KG1 (cell line): ENCODE measurements at places on chromosomes 12 and 14.

- DNase-seq: no peak
Observed at GRCh38 chr12:62006076-62006732, 254.0 kb upstream of the USP15 start.

- DNase-seq: no peak
Observed at GRCh38 chr12:3672113-3672509, 80.8 kb downstream of the CRACR2A start.

GRCh38 chr14:64233531-64234190 lies 60.5 kb downstream of the ESR2 start:
- no peak for DNase-seq

DNA sequence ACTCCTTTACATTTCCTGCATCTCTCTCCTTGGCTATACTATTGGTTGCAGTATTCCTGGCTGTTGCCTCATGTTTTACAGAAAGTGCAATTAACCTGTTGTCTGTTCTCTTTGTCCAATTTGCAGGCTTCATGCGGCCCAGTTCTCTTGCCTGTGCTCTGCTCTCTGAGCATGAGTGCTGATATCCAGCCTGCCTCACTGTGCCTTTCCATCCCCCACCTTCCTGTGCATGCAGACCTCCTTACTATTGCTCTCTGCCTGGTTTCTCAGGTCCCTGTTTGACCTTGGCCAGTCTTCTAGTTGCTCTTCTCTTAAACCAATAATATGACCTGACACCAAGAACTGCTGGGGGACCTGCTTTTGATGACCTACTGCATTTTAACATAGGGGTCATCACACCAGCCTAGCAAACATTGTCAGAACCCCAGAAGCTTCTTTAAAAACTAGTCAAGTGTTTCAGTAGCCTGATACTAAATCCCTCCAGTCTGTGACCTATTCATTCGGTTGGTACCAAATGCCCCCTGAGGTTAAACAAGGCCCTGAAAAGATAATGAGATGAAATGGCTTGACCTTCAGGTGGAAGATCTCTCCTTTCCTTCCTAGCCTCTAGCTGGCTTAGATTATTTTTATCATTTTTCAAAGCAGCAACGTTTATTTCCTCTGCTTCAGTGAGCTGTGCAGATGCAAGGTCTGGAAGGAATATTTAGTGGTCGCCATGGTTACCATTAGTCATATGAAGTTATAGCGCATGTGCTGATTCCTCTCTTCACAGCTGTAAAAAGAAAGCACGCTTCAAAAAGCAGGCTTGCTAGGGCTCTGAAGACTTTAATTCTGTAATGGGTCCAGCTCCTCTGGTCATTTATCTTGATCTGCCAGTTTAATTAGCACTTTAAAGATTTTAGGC lies 216.5 kb downstream of the PHLDA1 start:
- DNase-seq: no peak

DNA sequence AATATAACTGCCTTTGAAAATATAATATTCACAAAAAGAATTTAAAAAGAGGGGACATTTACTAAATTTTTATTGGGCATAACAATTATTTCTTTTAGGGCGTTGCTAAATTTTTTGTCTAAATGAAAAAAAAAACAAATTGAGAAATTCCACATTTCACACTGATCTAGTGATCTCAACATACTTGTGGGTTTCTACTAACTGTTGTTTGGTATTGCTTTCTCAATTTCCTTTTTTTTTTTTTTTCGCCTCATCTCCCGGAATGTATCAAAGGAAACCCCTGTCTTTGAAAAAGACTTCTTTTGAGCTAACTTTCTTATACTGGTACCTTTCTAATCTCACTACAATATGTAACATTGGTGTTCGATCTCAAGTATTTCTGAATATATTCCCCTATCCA lies at the start of gene CLEC4D:
Gene CLEC4D, plus strand, starts transcription at position 248 of the 400 bp plus-strand sequence. CDS start 230 bp downstream, outside the sequence.
- DNase-seq: no peak

DNA sequence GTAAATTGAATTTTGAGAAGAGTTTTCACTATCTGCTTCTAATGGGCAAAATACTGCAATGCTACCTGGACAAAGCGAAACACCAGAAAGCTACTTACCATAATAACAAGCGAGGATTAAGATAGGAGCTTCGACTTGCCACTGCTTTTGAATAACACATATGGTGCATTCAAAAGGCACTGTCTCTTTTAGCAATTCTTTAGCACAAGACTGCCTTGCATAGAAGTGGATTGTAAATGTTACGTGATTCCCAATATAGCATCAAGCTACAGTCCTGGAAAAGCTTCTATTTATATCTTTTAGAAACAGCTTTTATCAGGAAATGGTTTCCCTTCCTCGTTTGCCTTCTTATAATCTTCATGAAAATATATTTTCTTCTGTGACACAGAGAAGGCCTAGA lies 258.7 kb upstream of the PDE3A start:
- DNase-seq: no peak

- DNase-seq: no peak
Observed at GRCh38 chr14:66507181-66507721, 696 bp upstream of the GPHN start.

DNA sequence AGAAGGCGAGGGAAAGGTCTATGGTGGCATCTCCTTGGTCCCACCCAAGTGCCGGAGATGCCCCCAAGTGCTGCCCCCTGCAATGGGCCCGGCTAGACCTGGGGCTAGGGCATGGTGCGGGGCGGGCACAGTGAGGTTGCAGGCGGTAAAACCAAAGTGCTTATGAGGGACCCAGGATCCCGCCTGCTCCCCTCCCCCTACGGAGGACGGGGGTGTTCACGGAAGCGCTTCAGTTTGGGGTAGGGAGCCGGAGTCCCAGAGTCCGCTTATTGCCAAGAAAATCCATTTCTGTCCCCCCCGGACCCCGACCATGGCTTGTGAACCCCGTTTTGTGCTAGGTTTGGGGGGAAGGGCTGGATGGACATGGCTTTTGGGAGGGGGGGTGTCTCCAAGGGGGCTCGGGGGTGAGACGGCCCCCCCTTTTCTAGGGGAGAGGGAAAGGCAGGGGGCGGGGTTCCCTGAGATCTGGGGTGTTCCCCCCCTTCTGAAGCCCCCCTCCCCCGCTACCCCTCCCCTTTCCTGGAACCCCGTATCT lies 5.4 kb upstream of the GPR84 start:
- no peak for DNase-seq

GRCh38 chr14:50045039-50045711 lies 71.2 kb downstream of the VCPKMT start:
- peak; percentile 46 for DNase-seq

DNA sequence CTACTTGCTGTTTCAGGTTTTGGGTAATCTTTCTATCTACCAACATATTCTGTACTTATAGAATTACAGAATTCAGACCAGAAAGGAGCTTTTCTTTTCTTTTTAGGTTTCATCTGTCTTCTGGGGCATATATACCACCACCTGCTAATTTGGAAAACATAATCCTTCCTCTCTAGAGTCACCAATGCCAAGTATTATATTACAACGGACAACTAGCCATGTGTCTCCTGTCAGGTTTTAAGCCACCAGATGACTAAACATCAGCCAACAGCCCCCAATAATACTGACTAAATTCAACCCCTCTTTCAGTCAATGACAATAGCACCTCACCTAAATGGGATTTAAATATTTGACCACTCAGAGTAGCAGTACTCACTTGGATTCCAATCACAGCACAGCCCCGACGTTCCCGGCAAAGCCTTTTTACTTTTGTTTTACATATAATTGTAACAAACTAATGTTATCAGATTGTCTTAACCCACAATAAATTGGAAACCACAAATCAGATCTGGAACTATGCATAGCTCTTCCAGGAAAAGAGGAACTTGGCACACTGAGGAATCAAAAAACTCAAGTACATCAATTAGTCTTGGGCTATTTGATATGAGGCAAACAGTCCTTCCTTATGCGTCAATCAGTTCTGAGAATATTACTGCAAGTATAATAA lies 13.5 kb downstream of the SLC11A2 start:
- no peak for DNase-seq

- no peak for DNase-seq
Observed at GRCh38 chr12:119153477-119154434, 25.0 kb upstream of the HSPB8 start.

DNA sequence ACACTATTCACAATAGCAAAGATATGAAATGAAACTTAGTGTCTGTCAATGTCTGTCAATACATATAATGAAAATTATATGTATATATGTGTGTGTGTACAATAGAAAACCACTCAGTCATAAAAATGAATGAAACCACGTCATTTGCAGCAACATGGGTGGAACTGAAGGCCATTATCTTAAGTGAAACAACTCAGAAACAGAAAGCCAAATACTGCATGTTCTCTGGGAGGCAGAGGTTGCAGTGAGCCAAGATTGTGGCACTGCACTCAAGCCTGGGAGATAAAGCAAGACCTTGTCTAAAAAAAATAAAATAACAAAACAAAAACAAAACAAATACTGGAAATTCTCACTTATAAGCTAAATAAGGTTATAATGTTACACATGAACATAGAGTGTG lies 16.7 kb upstream of the E2F7 start:
- no peak for DNase-seq

GRCh38 chr12:74732826-74733225 lies 195.2 kb downstream of the ATXN7L3B start:
- DNase-seq: no peak

- no peak for DNase-seq
Observed at GRCh38 chr12:24850496-24850895, 98.4 kb downstream of the BCAT1 start.

DNA sequence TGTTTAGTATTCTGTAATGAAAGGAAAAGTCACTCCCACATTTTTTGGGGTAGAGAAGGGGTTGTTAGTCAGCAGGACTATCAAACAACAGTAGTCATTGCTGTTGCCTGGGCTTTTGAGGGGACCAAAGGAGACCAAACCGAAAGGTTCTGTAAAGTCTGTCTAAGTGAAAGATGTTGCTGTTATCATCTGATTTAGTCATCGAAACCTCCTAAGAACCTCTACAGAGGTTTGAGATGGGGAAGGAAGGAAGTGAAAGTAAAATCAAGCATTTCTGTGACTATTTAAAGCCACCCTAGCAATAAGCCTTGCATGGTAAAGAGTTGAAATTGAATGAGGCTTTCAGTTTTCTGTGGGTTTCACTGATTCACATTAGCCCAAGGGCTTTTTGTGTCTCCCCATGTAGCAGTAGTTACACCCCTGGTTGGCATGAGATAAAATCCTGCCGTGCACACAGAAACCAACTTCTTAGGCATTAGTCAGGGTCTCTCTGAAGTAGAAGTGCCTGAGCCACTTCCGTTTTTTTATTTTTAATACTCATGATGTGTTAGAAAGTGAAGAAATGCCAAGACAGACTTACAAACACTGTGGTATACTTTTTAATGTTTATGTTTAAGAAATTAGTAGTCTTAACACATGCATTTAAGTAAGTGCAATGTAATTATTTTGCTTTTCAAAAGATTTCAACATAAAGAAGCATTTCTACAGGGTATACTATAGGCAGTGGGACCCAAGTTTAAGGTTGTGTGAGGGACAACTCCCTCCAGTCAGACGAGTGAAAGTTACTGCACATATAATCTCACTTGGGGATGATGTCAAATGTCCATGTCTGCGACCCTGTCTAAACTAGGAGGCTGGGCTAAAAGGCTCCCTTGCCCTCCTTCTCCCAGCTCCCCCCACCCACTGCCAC lies 50.4 kb downstream of the DYRK2 start:
- peak; percentile 51 for DNase-seq

DNA sequence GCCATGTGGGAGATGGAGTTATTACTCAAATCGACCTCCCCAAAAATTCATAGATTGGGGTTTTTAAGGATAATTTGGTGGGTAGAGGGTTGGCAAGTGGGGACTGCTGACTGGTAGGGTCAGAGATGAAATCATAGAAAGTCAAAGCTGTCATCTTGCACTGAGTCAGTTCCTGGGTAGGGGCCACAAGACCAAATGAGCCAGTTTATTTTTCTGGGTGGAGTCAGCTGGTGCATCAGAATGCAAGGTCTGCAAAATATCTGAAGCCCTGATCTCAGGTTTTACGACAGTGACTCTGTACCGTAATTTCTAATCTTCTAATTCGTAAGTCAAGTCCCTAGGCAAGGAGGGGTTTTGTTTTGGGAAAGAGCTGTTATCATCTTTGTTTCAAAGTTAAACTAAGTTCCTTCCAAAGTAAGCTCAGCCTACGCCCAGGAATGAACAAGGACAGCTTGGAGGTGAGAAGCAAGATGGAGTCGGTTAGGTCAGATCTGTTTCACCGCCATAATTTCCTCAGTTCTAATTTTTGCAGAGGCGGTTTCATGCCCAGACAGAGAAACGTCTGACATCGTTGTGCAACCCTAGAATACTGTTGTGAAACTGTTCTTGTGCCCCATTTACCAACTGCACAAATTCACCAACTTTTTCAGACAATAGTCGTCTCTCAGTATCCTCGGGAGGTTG lies 104.5 kb upstream of the SFSWAP start:
- DNase-seq: no peak

DNA sequence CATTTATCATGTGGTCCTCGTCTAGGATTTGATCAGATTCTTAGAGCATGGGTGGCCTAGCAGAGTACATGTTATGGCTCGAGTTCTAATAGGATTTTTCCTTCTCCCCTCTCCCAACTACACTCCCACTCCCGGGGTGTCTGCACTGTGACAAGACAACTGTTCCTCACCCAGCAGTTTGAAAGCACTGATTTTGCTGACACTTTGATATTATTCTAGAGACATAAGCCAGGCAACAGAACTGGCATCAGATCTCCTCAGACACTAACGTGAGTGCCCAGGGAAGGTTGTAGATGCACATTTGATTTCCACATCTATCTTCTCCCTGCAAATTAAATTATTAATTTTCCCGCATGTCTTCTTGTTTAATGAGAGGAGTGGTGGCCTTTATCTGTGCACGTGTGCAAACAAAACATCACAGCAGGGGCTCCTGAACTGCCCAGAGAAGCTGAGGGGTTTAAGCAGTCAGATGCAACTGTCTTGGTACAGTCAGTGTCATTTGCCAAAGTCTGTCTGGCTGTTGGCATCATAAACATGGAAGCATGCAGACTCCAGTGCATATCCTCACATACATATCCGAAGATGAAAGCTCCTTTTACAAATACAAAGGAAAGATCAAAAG lies 491.8 kb downstream of the NPAS3 start:
- DNase-seq: no peak

- peak; percentile 38 for DNase-seq
Observed at GRCh38 chr14:74620497-74620921, 8.5 kb upstream of the LTBP2 start.
